ENCODE measurements at places on chromosomes 4 and X. TPM values are rescaled to one million over a fixed set of nuclear protein-coding genes. Genes with fewer than 3 reads are reported as not detected.

DGKK gene
- not detected for total RNA-seq

SEPTIN6 gene
- total RNA-seq: 14.6 TPM

BEX1 gene
- total RNA-seq: 32.5 TPM

GAGE2A gene
- total RNA-seq: not detected

FAM47E gene
- 16.9 TPM for total RNA-seq

PLRG1 gene
- 66.6 TPM for total RNA-seq

- no peak for DNase-seq
These were observed 271.3 kb downstream of the GPM6A start for GRCh38 chr4:175540732-175541131.

GRCh38 chrX:25277574-25277973, 261.8 kb upstream of the ARX start:
- DNase-seq: no peak

- no peak for DNase-seq
These were observed 50.7 kb downstream of the CLDN34 start for GRCh38 chrX:10017872-10018271.

- no peak for DNase-seq
These were observed 43.5 kb downstream of the ESX1 start for GRCh38 chrX:104211187-104211586.

- no peak for DNase-seq
These were observed 63.1 kb downstream of the SLC10A7 start for GRCh38 chr4:146458594-146458993.
